ENCODE measurements at places on chromosomes 1 and 21.

- DNase-seq, result no peak
Measured at GRCh38 chr1:91684481-91685196, 184.0 kb downstream of the CDC7 start.

DNA sequence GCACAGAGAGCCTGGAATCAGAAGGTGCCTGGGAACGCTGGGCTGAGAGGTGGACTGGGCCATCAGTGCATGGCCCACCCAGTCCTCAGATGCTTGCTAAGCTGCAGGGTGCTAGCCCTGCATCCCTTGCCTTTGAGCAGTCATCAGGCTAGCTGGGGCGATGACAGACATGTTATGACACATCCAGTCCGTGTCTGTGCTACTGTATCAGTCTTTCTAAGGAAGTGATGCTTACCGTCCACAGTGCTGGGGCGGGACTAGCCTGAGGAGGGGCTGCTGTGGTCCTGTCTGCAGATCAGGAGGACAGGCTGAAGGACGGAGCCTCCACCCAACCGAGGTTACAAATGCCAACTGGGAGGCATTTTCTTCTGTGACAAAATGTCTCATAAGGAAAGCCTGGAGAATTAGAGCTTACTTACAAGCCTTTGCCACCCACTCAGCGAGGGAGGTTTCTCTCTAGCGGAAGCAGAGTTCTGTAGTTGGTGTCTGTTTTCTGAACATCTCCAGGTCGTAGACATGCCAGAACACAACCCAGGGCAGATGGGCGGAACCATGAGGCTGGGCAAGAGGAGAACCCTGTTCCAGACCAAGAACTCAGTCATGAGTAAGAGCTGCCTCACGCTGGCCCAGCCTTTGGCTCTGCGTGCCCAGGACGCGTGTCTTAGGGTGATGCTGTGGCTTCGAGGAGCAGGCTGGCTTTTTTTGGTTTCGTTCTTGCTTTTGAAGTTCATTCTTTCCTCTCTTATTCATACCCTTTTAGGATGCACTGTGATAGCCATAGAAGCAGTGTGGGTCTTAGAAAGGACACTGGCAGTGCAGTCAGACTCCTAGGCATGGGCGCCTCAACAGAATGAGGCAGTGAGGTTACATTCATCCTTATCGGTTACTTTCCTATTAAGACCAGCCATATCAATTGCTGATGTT is 14.3 kb downstream of the SLFNL1 start:
- no peak for DNase-seq

GRCh38 chr1:204571128-204571527 is 54.9 kb downstream of the MDM4 start:
- no peak for DNase-seq

DNA sequence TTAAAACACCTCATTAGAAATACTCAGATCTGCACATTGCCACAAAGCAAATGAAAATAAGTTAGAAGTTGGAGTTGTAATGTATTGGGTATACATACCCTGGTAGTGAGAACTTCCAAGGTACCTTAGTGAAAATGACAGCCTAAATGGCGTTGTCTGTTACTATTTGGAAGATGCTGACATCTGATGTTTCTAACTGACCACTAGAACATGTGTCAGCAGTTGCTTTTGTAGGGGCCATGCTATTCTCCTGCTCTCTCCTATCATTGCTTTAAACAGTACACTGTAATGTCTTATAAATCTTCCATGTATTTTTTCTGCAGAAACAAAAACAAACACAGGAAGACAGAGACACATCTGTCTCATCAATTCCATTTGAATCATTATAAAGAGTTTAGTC is 40.1 kb downstream of the LAMC1 start:
- no peak for DNase-seq

GRCh38 chr1:235078480-235079381 is 49.9 kb downstream of the TOMM20 start:
- no peak for DNase-seq
